ENCODE measurements at places on chromosomes 3 and 15.

DNA sequence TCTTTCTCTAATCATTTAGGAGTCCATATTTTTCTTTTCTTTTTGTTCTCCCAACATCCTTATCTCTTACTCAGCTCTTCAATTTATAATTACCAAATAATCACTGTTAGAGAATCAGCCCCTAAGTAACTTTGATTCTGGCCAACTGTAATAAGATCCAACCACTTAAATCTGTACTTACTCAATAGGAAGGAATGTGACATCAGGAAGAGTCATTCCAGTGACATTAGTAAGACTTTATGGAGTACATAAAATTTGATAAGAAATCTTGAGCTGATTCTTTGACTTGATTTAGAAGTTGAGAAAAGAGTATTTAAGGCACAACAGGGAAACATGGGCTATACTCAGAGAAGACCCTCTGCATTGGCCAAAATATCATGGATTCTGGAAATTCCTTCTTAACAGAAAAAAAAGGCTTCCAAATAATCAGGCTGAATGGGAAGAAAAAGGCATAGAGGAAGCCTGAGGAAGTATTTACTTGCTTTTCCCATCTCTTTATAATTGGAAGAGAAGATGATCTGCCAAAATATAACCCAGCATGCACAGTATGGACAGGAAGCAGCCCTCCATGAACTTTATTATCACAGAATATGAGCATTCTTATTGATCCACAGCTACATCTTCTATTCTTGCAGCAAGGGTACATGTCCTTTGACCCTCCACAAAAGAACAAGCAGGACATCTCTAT is 289.7 kb upstream of the TPRG1 start:
- no peak for DNase-seq

DNA sequence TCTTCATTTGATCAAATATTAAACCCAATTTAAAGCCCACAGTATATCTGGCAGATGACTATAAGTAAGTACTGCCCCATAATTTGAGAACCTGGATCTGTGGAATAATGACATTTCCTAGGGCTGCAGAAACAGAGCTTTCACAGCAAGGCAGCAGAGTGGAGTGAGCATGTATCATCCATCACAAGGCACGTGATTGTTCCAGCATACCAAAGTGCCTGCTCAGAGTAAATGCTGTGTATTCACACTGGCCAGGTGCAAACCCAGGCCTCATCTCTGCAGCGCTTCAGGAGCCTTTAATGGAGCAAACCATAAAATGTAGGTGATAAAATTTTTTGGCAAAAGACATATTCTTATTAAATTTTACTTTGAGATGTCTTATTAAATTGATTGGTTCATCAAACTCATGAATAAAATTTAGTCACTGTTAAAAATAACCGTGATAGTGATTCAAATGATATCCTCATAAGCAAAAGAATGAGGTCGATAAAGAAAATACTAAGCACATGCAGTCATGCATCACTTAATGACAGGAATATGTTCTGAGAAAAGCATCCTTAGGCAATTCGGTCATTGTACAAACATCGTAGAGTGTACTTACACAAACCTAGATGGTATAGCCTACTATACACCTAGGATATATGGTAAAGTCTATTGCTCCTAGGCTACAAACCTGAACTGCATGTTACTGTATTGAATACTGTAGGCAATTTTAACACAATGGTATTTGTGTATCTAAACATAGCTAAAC is 99.3 kb upstream of the SLC24A5 start:
- no peak for DNase-seq

DNA sequence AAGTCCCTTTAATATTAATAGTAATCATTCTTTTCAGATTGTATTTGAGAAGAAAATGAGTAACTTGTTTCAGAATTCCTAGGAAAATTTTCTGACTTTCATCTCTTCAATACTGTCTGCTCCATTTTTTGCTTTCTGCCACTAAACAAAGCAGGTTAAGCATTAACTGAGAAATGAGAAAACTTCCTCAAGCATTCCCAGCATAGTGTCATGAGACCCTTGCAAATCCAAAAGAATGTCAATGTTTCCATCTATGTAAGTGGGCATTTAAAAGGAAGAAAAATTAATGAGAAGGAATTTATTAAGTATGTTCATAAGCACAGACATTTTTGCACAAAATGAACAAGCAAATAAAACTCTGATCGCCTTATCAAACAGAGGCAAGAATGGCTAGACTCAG is 148.0 kb upstream of the STRIT1 start:
- DNase-seq, result no peak

- DNase-seq, result no peak
Observed at GRCh38 chr3:59257506-59257905, 207.7 kb upstream of the CFAP20DC start.

- no peak for DNase-seq
Observed at GRCh38 chr3:70951316-70951715, 632.2 kb downstream of the FOXP1 start.

GRCh38 chr3:94356581-94356980 is 293.7 kb downstream of the NSUN3 start:
- no peak for DNase-seq

- no peak for DNase-seq
Observed at GRCh38 chr15:64289550-64289949, 66.4 kb downstream of the CSNK1G1 start.

- peak; percentile 81 for DNase-seq
Observed at GRCh38 chr15:35673093-35673684, 127.2 kb upstream of the DPH6 start.

DNA sequence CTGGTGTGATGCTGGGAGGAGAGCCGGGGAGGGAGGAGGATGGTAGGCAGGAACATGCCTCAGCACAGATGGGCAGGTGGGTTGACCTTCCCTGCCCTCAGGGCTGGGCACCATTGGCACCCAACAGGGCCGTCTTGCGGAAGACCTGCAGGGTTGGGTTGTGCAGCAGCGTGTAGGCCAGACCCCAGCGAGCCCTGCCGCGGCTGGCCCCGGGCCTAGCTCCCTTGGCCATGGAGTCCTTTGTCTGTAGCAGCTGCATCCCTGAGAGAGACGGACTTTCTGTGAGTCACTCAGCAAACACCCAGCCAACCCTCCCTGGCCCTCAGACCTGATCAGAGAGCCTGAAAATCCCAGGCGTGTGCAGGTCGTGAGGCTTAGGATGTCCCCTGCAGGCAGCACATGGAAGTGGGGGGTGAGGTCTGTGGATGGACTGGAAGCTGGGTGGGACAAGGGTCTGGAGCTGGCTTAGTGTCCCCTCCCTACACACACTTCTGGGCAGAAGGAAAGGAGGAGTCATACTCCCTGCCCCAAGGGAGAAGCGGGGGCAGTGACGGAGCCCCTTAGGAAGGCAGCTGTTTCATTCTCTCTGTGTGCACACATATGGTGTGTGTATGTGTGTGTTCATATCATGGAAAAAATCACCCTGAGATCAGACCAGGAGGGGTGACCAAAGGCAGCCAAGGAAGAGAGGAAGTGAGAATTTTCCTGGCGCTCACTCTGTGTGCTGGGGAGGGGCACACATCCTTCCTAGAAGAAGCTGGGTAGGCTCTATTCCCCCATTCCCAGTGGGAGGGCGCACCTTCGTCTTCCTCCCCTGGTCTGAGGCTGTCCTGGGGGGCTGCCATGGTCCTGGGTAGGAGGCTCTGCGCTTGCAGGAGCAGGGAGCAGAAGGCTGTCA is 6.7 kb downstream of the ISLR start:
- DNase-seq, result no peak

GRCh38 chr15:94206463-94207167 is 24.7 kb upstream of the MCTP2 start:
- peak; percentile 91 for DNase-seq

DNA sequence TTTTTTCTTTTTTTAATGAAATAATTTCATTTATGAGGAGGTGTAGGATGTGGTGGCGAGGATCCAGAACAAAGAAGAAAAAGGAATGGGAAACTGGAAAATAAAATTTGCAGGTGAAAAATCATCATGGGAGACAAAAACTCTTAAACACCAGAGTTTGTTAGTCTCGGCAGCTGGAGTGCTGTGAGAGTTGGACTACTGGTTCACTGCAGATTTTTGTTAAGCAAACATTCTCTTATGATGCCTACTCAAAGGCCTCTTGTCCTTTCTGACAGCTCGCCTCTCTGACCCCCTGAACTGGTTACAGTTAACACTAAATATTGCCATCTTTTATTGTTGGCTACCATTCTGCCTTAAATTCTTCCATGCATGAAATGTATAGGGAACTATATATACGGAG is 152.4 kb upstream of the DPH6 start:
- no peak for DNase-seq

- DNase-seq, result no peak
Observed at GRCh38 chr3:17765819-17766472, 23.5 kb upstream of the TBC1D5 start.

DNA sequence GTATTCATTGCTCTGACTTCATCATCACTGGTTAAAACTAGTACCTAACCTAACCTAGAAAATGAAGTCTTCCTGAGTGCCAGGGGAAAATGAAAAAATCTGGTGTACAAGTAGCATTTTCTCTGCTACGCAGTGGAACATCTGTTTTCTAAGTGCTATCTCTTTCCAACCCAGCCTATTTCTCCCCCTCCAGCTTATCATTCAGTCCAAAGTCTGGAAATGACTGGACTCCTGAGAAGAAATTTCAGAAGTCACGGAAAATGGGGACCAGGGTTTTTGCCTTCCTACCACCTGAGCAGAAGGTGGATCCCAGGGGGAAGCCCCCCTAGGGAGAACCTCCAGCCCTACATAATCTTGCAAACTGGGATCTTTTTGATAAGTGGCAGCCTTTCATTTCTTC is 9.6 kb upstream of the GLCE start:
- DNase-seq, result no peak

DNA sequence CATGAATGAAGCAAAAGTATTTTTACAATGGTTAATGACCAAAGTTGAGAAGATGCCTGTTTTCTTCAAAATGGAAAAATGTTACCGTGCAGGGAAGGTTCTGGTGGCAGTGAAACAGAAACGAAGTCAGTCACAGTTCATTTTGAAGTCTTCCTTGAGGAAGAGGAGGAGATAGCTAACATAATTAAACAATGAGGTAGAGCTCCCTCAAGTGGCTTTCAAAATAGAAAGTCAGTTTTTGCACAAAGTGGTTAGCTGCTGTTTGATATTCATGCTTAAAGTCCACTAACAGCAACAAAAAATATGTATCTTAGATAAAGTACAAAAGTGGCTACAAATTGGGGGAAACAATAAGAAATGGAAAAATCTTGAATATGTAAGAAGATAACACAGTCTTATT is 87.3 kb downstream of the TFG start:
- peak; percentile 5 for DNase-seq

GRCh38 chr15:83106994-83107840 is at the start of gene TM6SF1:
Gene TM6SF1 (plus strand): TSS chr15:83107645. CDS start chr15:83107681, 36 bp downstream.
- no peak for DNase-seq

- DNase-seq, result peak; percentile 92
Observed at GRCh38 chr15:70486451-70487386, 276.6 kb downstream of the UACA start.

GRCh38 chr3:117603097-117603496 is 893.5 kb downstream of the TUSC7 start:
- no peak for DNase-seq

DNA sequence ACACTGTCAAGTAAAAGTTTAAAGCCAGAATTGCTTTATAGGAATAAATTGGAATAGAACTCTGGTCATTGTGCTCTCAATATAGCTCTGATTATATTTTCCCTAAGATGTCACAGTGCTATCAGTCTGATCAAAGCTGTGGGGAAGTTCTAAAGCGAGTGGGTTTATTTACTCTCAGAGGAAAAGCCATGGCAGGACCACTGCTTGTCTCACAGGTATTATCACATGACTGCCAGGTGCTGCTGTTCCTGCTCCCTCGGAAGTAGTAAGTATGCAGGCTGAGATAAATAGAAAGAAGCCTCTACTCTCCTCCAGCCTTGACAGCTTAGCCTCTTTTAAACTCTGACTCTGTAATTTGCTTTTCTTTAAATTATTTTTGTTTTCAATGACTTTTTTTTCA is 49.1 kb upstream of the UTS2B start:
- no peak for DNase-seq

DNA sequence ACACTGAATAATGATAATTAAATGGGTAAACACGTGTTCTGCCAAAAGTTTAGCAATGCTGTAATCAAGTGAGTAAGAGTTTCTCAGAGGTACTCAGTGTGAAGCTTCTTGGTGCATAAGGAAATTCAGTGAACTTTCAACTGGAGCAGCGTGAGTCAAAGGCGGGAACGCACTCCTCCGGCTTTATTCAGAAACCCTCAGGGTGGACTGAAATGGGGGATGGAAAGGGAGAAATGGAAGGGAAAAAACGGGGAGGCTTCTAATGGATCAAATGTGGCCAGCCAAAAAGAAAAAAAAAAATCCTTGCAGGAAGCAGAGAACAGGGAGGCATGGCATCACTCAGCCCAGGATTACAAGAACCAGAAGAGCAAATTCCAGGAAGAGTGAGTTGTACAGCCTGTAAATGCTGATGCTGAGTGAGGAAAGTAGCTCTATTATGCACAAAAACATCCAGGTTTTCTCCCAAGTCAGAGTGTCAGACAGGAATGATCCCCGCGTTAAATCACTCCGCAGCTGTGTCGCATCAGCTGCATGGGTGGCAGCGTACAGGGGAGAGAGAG is 85.3 kb downstream of the ASB7 start:
- DNase-seq, result no peak

- no peak for DNase-seq
Observed at GRCh38 chr15:89654847-89655805, at the start of gene KIF7. Gene KIF7 (minus strand): TSS chr15:89655467. CDS start chr15:89652930, 2,537 bp downstream.

DNA sequence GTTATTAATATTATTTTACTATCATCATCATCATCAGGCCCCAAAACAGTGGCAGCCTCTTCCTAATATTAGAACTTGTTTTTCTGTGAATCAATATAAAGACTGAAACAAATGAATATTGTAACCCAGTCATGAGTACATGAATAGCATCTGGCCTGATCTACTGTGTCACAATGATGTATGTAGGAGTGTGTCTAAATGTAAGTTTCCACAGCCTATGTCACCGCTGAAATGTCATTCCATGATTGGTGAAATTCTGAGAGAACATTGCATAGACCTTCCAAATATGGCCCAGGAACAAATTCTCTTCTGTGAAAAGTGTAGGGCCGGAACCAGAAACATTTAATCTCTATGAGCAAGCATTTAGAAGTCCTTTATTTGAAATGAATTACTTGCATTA is 20.6 kb upstream of the C3orf49 start:
- no peak for DNase-seq

All from activated CD4-positive, alpha-beta T cell treated with anti-CD3 and anti-CD28 coated beads, Interleukin-2, amount 50 U/mL, for 16 hours (primary cell).